Dermis blood vessel endothelial cell (primary cell): ENCODE measurements at places on chromosomes 7 and 10. TPM values are rescaled to one million over a fixed set of nuclear protein-coding genes. Genes with fewer than 3 reads are reported as not detected.

Gene SERPINE1
- total RNA-seq: 289 and 399 TPM in 2 replicates

Gene ZNF117
- 4.8 TPM in 2 replicates for total RNA-seq

Gene FRAT2
- total RNA-seq: 17.1 and 28.8 TPM in 2 replicates

Gene CPXM2
- 0.51 and 1.0 TPM in 2 replicates for total RNA-seq

Gene PDAP1
- 52.9 and 74.3 TPM in 2 replicates for total RNA-seq

Gene FAM13C
- total RNA-seq: 6.0 and 16.7 TPM in 2 replicates

Gene MYH16
- 0.19 TPM in 1 of 2 replicates, not detected in the other for total RNA-seq

Gene LRIT1
- total RNA-seq: not detected in 2 replicates

Gene SFTPA1
- total RNA-seq: not detected in 2 replicates

Gene TUBAL3
- total RNA-seq: 0.28 and 0.34 TPM in 2 replicates

Gene NXPH1
- not detected in 2 replicates for total RNA-seq

Gene DOCK1
- total RNA-seq: 120 and 124 TPM in 2 replicates

Gene FAM180A
- not detected in 2 replicates for total RNA-seq

Gene HABP2
- under 0.01 and 0.19 TPM in 2 replicates for total RNA-seq

Gene PNLIP
- not detected in 2 replicates for total RNA-seq

Gene IFIT2
- total RNA-seq: 9.6 and 23.7 TPM in 2 replicates

Gene TAC1
- not detected in 2 replicates for total RNA-seq

Gene FGFR2
- 0.42 and 1.7 TPM in 2 replicates for total RNA-seq

Gene CWF19L1
- total RNA-seq: 32.5 and 37.0 TPM in 2 replicates

Gene GPR85
- total RNA-seq: 0.42 and 0.85 TPM in 2 replicates

Gene PKD2L1
- not detected in 2 replicates for total RNA-seq

Gene GNAT3
- total RNA-seq: not detected in 2 replicates

Gene SORCS1
- not detected in 2 replicates for total RNA-seq

Gene GGCT
- 28.6 and 35.6 TPM in 2 replicates for total RNA-seq

Gene ATOH7
- not detected in 2 replicates for total RNA-seq

Gene MLXIPL
- total RNA-seq: not detected in 2 replicates

Gene PITX3
- total RNA-seq: not detected in 2 replicates

Gene PLXDC2
- total RNA-seq: 2.7 and 5.5 TPM in 2 replicates

Gene CCDC136
- total RNA-seq: 0.88 and 1.7 TPM in 2 replicates

Gene POLD2
- 44.4 and 89.1 TPM in 2 replicates for total RNA-seq
